ENCODE measurements at places on chromosomes 6 and 20.

- DNase-seq = no peak
Measured at GRCh38 chr6:109891924-109892323, 86.2 kb upstream of the GPR6 start.

- no peak for DNase-seq
Measured at GRCh38 chr20:49993301-49993751, 10.5 kb downstream of the SNAI1 start.

DNA sequence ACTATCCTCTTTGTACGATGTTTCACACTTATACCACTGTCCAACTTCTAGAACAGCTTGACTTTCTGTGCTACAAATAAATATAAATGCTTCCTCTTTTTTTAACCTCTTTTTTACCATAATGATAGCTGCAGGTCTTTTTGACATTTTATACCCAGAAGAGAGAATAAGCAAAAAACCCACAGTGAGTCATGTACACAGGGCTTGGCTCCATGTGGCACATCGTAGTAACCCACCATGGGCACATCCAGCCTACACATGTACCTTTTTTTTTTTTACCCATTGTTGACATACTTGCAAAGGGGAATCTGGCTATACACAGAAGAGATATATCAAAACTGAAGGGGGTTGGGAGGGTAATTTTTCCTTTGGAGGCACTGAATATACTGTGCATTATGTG, 59.5 kb upstream of the RSPO3 start:
- DNase-seq = no peak

- DNase-seq = no peak
Measured at GRCh38 chr6:134315974-134316441, 1.9 kb downstream of the SGK1 start.

DNA sequence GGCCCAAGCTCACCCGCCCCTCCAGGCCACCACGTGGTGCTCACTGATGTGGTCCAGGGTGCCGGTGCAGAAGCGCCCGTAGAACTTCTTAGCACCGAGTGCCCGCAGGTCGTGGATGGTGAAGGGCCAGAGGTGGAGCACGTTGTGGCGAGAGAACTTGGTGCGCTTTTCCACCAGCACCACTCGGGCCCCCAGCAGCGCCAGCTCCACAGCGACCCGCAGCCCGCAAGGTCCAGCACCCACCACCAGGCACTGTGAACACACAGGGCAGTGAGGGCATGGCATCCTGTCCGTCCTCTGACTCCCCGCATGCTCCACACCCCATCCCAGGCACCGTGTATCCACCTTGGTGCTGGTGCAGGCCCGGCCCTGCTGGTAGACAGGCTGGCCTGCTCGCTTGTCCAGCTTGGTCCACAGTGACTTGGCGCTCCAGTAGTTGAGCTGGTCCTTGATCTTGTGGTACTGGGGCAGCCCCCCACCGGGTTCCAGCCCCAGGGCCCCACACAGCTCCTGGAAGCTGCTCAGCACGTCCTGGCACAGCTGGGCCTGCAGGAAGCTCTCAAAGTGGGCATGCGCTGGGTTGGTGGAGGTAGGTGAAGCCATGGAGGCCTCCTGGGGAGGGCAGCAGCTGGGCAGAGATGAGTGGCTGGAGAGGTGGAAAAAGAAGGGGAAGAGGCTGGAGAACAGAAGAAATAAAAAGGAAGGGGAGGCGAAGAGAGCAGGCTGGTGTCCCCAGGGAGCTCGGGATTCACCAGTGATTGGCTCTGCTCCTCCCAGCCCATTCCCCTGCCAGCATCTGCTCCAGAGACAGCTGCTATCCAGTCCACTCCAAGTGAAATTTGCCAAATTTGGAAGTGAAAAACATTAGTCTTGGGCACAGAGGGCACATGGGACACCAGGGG, 1.7 kb downstream of the MICAL1 start:
- DNase-seq = no peak

DNA sequence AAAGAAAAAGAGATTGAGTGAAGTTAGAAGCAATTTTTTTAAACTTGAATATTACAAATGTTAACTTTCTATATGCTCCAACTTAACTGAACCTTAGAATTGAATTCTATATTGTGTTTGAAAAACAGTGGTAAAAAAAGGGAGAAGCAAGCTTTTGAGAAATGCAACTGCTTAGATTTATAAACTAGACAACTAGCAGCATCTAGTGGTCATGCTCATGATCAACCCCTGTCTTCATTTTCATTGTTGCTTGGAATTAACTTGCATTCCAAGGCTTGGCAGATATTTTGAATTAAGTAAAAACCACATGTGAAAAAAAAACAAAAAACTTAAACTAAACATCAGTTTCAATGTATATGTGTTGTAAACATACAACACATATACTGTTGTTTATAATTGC, 113.1 kb downstream of the C6orf58 start:
- DNase-seq = no peak

DNA sequence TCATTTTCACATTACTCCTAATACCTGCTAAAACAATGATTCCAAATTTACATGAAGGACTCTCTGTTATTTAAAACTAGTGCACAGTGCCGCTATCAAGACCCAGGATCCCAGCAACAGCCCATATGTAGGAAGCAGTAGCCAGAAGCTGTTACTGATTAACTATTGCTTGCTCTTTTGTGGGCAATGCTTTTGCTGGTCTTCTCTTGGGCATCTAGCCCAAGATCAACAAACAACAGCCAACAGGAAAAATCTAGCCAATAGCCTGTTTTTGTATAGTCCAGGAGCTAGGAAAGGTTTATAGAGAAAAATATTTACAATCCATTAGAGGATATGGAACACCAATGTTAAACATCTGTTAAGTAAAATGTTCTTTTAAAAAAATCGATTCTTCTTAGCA, 22.1 kb upstream of the TENT5A start:
- no peak for DNase-seq

GRCh38 chr6:2186516-2186915, 58.9 kb downstream of the GMDS start:
- no peak for DNase-seq

- no peak for DNase-seq
Measured at GRCh38 chr20:49556621-49557020, 11.3 kb downstream of the PTGIS start.

- DNase-seq = no peak
Measured at GRCh38 chr20:23966927-23967615, 21.5 kb downstream of the GGTLC1 start.

DNA sequence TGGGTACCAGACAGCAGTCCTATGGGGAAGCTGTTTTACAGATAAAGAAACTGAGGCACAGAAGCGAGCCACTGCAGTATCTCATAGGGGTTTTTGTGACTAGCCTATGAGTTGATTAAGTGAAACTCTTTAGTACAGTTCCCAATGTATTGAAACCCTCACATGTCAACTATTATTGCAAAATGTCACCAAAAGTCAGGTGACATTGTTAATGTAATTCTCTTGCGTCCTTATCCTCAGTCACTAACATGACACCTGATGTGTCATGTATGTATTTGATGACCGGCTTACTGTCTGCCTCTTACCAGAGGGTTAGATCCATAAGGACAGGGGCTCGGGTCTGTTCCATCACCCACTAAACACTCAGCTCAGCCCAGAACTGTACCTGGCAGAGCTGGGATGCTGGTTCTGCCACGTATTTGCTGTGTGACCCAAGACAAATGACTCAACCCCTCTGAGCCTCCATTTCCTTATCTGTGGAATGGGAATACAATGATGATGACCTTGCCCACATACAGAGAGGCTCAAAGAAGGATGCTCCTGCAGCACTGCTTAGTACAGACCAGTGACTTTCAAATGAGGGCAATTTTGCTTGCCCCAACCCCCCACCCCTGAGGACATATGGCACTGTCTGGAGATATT, 32.9 kb downstream of the PREX1 start:
- DNase-seq = no peak

DNA sequence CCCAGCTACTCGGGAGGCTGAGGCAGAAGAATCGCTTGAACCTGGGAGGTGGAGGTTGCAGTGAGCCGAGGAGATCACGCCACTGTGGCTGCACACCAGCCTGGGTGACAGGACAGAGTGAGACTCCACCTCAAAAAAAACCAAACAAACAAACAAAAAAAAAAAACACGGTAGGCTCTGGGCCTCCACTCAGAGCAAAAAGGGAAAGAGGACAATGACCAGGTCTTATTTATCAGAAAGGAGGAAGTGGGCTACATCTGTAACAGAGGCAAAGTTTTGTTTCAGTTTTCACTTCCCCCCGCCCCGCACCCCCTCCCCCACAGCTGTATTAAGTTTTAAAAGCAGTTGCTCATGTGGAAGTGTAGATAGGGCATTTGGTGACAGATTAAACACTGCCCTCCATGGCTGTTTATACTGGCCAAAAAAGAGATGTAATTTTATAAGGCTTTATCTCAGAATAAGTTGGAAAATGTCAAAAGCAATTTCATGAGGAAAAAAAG, 114.6 kb downstream of the RCAN2 start:
- no peak for DNase-seq

GRCh38 chr20:13037727-13038126, 29.0 kb downstream of the SPTLC3 start:
- DNase-seq = no peak

DNA sequence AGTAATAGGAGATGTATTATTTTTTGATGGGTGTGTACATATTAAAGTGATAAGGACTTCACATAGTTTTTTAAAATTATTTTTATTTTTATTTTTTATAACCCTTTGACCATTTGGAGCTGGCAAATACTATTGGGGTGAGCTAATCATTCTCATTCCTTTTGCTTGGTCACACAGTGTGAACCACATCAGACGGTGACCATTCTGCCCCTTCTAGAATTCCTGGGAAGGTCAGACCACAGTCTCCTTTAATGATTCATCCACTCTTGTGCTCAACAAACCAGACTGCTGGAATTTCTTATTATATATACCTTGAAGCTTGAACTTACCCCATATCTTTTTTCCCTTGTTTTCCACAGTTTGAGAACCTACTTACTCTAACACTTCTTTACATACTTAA, 23.9 kb upstream of the PRL start:
- no peak for DNase-seq

- no peak for DNase-seq
Measured at GRCh38 chr20:33516882-33517281, 27.0 kb downstream of the CBFA2T2 start.

- no peak for DNase-seq
Measured at GRCh38 chr6:15714658-15715057, 51.8 kb upstream of the DTNBP1 start.

- DNase-seq = no peak
Measured at GRCh38 chr20:40278673-40279072, 410.4 kb downstream of the MAFB start.

- DNase-seq = no peak
Measured at GRCh38 chr6:52015953-52016352, 71.5 kb downstream of the PKHD1 start.
